HCT116 (cell line): ENCODE measurements at places on chromosomes 1 and 21.

- no peak for DNase-seq
These were observed 448 bp downstream of the GATAD2B start for GRCh38 chr1:153922076-153922971.

DNA sequence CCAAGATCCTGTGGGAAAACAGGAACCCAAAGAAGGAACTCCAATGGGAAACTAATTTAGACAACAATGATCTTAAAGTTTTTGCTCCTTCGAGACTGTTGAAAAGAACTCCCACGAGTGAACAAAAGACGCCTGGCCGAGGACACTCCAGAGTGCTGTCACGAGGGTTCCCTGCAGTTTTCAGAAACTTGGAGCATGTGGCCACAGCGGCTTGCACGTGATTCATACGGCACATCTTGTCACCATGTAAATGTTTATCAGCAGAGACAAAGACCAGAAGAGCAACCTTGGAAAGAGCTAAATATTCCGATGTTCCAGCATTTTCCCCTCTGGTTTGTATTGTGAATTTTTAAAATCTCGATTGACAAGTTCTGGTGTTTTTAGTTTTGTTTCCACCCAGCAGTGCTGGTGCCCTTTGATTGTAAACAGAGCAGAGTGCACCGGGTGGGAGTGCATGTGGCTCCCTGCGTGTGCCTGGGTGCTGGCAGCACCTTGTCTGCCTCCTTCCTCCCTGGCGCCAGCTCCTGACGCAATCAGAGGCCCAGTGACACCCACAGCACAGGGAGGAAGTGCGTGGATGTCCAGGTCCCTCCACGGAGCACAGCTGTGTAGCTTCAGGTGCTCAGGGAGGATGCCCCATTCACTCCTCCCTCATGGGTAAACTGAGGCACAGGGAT is 23.0 kb downstream of the LRRC3 start:
- DNase-seq: no peak

DNA sequence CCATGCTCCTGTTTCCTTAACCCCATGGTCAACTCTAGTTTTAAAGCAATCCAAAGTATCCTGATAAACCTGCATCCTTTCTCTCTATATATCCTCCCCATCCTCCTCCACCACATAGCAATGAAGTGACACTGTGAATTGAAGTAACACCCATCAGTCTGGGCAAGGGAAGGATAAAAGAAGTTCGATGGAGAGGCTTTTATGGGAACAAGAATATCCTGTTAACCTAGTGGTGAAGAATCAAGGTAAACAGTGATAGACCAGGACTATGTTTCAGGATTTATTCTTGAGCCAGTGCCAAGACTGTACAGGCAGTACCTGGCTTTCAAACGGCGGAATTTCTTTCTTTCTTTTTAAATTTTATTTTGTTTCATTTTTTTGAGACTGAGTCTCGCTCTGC is 17.6 kb downstream of the RABIF start:
- DNase-seq: no peak

DNA sequence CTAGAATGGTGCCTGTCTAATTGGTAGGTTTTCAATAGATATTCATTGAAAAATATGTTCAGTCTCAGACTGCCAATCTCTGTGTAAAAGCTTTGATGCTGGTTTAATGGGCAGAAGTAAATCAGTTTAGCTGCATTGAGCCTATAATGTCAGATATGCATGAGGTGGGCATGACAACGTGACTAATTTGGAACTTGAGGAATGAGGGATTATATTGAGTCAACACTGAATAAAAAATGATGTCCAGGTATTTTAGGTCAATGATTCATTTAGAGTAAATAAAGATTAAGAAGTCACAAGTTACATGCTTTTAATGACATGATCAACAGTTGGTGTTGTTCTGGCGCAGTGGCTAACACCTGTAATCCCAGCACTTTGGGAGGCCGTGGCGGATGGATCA is 3.0 kb downstream of the WDR3 start:
- no peak for DNase-seq

- DNase-seq: no peak
These were observed 60.0 kb downstream of the MRPS6 start for GRCh38 chr21:34133392-34133791.

- no peak for DNase-seq
These were observed 43.1 kb downstream of the SKI start for GRCh38 chr1:2271211-2271721.
